ENCODE measurements at places on chromosomes 12 and 14.

- no peak for DNase-seq
These were observed 84.6 kb upstream of the CCDC196 start for GRCh38 chr14:66401449-66402095.

GRCh38 chr12:108823804-108824203 is 33.6 kb downstream of the SSH1 start:
- DNase-seq: no peak

DNA sequence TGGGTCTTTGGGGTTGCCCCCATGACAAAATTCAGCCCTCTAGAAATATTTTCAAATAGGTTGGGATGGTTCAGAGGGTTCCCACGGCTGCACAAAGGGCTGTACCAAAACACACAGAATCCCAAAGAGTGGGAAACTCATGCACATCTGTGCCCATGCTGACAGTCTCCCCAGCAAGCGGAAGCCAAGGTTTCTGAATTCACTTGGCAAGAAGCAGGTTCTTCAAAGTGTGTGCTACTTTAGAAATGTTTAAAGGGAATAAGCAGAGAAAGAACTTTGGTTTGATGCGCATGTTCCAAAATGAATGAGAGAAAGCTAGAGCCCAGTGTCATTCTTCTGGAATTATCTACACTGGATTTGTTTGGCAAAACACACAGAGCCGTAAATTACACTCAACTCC is 46.7 kb downstream of the FOXN3 start:
- no peak for DNase-seq

- no peak for DNase-seq
These were observed 15.6 kb downstream of the APPL2 start for GRCh38 chr12:105220150-105220928.

GRCh38 chr14:93379831-93380230 is 32.8 kb downstream of the COX8C start:
- DNase-seq: no peak

DNA sequence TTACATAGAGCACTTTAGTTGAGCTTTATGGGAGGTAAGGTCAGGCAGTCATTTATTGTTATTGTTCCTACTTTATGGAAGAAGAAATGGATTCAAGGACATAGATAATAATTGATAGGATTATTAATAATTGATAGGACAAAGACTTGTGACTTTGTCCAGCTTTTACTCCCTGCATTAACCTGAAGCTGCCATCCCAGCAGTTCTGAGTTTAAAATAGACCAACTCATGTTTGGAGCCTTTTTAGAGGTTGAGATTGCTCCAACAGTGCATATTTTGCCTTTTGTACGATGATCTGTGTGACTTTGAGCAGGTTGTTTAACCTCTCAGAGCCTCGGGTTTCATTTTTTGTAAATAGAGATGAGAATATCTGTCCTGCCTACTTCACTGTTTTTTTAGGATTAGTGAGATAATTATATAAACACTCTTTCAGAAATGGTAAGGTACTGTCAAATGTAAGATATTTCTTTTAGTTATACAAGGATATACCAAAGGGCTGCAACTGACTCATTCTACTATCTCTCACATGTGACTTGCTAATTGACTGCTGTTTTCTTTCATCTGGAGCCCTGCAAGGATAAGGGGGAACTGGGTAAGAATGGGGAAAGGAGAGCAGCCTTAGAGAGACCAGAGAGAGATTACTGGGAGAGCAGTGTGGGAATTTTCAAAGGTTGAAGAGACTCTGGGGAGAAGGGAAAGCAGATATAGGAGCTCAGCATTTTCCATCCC is 15.3 kb downstream of the WDR20 start:
- no peak for DNase-seq

DNA sequence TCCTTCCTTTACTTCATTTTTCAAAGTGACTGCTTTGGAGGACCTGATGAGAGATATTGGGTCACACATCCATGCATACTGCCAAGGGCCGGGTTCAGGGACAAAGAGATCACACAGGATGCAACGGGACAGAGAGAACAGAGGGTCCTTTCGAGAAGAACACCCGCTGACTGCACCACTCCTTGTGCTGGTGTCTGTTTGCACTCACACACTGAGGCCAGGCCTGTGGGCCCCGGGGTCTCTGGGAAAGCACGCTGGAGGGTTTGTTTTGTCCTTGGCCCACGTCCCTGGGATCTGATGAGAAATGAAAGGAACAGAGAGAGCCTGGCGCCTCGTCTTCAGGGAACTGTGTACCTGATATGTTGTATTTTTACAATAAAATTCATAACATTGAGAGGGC is 42.2 kb downstream of the PAH start:
- DNase-seq: no peak

DNA sequence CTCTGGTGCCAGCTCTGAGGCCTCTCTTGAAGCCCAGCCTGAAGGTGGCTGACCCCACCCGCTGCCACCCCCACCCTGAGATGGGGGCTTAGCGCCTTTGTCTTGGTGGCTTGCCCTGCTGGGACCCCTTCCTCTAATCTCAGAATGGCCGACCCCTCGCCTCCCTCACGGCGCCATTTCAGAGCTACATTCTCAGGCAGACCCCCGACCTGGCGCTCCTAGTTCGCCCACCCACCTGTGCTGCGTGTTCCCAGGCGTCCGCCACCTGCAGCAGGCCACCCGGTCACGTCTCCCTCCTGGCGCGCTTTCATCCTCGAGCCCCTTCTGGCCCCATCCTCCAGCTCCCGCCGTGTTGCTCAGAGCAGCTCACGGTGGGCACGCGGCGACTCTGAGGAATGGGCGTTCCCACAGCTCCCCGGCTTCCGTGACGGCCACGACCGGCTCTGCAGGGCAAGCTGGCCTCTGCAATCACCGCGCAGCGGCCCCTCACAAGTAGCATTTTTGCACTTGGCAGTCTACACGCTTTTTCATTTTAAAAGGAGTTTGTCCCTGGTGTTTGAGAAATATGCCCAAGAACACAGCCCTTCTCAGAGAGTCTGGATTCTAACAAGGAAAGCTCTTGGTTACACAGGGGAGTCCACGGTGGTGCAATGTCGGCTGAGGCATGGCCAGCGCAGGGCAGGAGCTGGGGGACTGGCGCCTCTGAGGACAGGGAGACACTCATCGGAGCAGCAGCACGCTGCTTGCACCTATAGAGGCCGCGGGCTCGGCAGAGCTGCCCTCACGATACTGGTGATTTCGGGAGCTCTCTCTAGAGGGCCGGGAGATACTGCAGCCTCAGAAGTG is 105.7 kb upstream of the C14orf180 start:
- DNase-seq: no peak

- DNase-seq: no peak
These were observed 392.7 kb downstream of the GALC start for GRCh38 chr14:87600240-87600639.

DNA sequence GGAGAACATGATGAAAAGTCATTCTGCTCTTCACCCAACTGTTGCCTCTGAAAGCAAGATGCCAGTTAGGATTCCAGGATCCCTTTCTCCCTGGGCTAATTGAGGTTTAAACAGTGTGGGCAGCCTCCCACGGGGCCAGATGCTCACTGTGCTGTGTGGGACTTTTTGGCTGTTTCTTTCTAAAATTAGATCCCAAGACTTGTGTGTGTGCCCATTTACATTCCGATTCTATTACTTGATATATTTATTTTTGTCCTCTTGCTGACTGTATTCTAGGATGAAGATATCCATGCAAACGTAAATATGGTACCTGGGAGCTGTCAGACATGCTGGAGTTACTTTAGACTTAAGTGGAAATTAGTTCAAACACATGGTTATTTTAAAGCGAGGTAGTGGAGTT is 6.2 kb downstream of the IFT43 start:
- no peak for DNase-seq

DNA sequence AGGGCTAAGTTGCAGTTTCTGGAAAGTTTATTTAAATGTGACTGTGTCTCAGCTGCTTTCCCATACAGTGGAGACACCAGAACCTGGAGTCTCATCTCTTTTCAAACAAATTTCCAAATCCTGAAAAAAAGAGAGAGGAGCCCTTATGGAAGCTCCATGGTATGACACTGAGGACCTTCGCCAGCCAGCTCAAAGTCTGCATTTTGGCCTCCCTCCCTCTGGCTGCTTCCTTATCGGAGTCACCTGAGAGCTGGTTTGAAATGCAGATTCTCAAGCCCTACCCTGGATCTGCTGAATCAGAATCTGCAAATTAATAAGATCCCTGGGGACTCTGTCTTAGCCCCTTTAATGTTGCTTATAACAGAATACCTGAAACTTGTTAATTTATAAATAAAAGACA is 21.7 kb upstream of the JDP2 start:
- no peak for DNase-seq

DNA sequence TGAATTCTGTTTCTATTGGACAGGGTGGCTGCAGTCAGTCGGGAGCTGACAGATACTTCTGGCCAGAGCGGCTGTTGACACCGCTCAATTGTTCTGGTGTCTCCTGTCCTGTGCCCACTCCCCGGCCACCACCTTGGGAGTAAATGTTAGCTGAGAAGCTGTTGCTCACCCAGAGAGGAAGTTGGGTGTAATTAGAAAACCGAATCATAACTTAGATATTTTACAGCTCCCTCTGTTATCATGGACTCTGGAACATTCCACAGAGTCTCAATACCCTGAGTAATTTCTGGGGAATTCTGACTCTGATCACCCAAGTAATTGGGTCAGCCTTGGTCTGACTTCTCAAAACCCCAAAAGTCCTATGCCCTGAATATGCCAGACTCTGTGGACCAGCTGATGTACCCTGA is 58.3 kb upstream of the RFLNA start:
- DNase-seq: no peak

DNA sequence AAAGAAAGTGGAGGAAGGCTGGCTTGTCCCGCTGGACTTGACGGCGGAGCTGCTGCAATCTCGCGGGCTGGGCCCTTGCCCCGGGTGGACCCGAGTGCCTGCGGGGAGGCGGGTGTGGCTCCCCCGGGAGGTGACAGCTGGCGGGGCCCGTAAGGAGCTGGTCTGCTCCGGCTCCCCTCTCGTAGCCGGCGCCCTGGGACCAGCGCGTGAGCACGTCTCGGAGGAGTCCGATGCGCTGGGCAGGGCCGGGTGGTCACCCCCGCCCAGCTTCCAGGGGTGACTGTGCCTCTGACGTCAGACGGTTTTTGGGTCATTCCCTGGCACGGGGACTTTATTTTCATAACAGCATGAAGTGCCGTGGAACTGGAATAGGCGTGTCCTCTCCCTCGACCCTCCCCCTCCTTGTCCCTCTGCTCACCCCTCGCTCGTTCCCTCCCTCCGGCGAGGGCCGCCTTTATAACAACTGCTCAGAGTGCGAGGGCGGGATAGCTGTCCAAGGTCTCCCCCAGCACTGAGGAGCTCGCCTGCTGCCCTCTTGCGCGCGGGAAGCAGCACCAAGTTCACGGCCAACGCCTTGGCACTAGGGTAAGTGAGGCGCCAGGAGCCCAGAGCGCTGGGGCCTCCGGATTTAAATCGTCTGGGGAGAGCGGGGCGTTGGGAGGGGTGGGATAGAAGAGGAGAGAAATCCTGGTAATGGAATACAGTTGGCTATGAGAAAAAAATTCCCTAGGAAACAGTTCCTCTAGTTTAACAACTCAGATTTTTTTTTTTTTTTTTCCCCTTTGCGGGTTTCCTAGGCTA is at the start of gene GPRC5A:
GPRC5A (plus strand) TSS at position 483 of the 801 bp plus-strand sequence. CDS start 16,688 bp downstream, outside the sequence.
- peak; percentile 72 for DNase-seq

- no peak for DNase-seq
These were observed 259.4 kb downstream of the PRKD1 start for GRCh38 chr14:29668201-29668600.

GRCh38 chr12:29617407-29617803 is 119.9 kb upstream of the OVCH1 start:
- no peak for DNase-seq

- no peak for DNase-seq
These were observed 1.6 kb downstream of the CRIP2 start for GRCh38 chr14:105476097-105476830.

GRCh38 chr12:84497819-84498218 is 414.8 kb downstream of the SLC6A15 start:
- peak; percentile 17 for DNase-seq

- DNase-seq: peak; percentile 95
These were observed at the start of gene SCAF11 for GRCh38 chr12:45990468-45991283. TSS of gene SCAF11 (minus strand) at chr12:45990574. CDS start at chr12:45964167, 26,407 bp downstream.

DNA sequence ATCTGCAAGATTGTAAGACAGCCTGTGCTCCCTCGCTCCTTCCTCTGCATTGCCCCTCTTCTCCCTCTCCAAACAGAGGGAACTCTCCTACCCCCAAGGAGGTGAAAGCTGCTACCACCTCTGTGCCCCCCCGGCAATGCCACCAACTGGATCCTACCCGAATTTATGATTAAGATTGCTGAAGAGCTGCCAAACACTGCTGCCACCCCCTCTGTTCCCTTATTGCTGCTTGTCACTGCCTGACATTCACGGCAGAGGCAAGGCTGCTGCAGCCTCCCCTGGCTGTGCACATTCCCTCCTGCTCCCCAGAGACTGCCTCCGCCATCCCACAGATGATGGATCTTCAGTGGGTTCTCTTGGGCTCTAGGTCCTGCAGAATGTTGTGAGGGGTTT is 37.4 kb downstream of the DAD1 start:
- DNase-seq: no peak

- no peak for DNase-seq
These were observed 249.0 kb downstream of the CACNA1C start for GRCh38 chr12:2301531-2302461.

GRCh38 chr14:96538990-96539317 is 36.8 kb downstream of the PAPOLA start:
- no peak for DNase-seq

DNA sequence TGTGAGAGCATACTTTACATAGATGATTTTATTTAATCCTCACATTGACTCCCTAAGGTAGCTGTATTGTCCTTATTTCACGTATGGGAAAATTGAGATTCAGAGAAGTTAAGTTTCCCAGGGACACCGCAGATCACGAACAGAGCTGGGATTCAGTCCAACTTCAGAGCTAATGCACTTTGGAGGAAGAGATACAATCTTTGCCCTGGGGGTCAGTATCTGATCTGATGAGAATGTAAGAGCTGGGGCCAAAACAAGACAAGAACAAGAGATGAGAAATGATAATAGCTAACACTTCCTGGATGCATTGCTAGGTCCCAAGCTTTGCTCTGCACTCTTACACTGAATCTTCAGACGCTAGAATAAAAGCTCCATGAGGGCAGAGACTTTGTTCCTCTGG is 6.0 kb upstream of the CSAD start:
- no peak for DNase-seq

DNA sequence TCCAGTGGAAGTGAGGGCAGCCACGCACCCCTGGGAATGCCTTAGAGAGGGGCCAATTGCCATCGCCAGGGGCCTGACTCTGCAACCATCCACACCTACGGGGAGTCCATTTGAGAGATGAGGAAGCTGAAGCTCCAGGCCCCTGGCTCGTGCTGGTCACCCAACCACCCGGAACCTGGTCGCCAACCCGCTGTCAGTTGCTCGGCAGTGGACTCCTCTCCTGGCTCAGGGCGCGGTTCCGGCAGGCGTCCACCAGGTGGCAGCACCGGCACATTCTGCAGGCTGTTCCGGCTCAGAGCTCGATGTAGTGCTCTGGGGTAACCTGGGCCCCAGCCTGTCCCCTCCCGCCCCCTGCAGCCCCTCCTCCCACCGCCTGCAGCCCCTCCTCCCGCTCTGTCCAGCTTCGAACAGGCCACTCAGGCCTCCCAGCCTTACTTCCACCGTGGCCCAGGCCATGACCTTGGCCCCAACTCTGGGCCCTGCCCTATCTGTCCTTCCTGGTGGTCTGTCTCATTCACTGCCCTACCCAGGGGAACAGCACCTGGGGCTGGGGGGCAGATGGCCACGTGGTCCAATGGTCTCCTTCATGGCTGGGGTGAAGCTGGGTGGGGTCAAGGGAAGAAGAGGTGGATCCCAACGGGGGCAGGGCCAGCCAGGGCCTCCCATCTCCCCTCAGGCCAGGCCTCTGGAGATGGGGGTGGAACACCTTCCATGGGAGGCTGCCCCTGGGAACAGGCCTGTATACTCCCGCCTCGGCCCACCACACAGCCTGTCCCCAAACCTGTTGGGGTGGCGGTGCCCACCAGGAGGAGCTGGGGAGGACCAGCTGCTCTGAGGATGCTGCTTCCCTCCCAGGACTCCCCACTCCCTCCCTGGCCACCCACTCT is 15.7 kb downstream of the SIVA1 start:
- peak; percentile 94 for DNase-seq

All from iPS-NIHi11 (cell line).